Esophagus mucosa (tissue), 1 donor: ENCODE measurements at places on chromosomes 1 and 21. TPM values are rescaled to one million over a fixed set of nuclear protein-coding genes. Genes with fewer than 3 reads are reported as not detected.

GRCh38 chr1:164709541-164710278 lies 150.7 kb downstream of the PBX1 start:
- no peak for ATAC-seq

- no peak for ATAC-seq
Measured at GRCh38 chr1:28792644-28793121, 19.3 kb upstream of the OPRD1 start.

- no peak for ATAC-seq
Measured at GRCh38 chr1:214076708-214077065, 88.9 kb downstream of the PROX1 start.

DNA sequence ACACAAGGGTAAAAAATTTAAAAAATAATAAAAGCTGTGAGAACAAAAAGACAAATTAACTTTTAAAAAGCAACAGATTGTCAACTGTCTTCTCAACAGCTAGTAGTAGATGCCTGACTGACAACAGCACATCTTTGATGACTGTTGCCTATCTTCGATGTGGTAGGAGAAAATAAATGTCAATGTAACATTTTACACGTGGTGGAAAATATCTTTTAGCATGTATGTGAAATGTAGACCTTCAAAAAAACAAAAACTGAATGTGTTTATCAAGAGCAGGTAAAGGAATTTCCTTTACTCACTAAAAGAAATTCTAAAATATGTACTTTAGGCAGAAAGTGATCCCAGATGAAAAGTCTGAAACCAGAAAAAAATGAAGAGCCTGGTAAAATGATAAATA lies 42.9 kb downstream of the CD53 start:
- ATAC-seq, result no peak

DNA sequence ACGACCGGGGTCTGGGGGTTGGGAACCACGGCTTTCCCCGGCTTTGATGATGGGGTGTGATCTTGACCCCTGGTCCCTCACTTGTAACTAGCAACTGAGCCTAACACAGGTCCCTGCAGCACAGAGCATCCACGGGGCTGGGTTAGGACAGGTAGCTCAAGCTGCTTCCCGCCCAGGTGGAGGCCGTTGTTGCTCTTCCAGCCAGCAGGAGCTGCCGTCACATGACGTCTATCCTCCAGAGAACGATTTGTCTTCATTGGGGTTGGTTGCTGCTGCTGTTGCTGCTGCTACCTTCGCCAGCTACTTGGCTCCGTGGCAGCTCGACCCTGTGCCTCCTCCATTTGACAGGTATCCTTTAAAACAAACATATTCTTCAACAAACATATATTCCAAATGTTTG lies 74.3 kb upstream of the ADAR start:
- ATAC-seq, result no peak

The SPATA6 gene
- 5.5 TPM for total RNA-seq

The ZNF683 gene
- total RNA-seq, result not detected
